ENCODE measurements at places on chromosomes 16 and 17.
A peak's percentile ranks its signal among the peaks of the same experiment; 100 is the strongest.

- DNase-seq, result no peak
Observed at GRCh38 chr16:8735574-8735973, 61.2 kb downstream of the ABAT start.

- DNase-seq, result no peak
Observed at GRCh38 chr17:34800661-34801060, 160.6 kb downstream of the CCT6B start.

GRCh38 chr16:49620869-49621240 lies 235.1 kb downstream of the ZNF423 start:
- no peak for DNase-seq

GRCh38 chr16:20611975-20612481 lies 35.9 kb upstream of the ACSM2B start:
- no peak for DNase-seq

DNA sequence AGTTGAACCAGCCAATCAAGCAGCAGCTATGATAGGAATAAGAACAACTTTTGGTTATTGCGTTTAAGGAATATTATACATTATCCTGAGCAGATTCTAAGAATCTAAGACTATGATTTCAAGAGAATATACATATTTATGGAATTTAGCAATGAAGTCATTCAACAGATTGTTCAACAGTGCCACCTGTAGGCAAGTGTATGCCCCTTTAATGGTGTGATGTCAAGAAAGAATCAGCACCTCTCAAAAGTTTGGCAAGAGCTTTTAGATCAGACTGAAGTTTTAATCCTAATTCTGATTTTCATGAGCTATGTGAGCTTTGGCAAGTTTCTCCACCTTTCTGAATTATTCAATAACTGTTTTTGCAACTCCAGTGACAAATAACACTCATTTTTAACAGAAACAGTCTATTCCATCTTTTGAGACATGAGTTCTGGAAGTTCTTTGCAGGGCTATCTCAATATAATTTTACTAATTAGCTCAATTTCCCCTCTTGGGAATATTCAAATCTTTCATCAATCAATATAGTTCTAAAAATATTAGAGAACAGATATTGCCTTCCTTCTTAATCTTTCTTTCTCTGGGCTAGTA lies 474.3 kb upstream of the TOM1L1 start:
- DNase-seq, result peak; percentile 0

DNA sequence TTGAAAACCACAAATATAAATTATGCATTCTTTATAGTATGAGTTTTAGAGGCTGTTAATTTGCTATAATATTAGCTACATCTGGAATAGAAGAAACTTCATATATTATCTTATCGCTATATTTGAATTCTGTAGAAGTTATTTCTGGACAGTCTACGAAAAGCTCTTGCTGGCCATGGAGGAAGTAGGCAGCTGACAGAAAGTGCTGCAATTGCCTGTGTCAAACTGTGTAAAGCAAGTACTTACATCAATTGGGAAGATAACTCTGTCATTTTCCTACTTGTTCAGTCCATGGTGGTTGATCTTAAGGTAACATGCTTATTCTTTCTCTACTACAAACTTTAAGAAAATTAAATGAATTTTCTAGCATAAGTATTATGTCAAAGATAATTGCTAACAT lies 96.8 kb downstream of the OMG start:
- DNase-seq, result no peak
